ENCODE measurements at places on chromosomes 11 and 22.

GRCh38 chr11:133659538-133660201, 127.4 kb upstream of the OPCML start:
- no peak for DNase-seq

DNA sequence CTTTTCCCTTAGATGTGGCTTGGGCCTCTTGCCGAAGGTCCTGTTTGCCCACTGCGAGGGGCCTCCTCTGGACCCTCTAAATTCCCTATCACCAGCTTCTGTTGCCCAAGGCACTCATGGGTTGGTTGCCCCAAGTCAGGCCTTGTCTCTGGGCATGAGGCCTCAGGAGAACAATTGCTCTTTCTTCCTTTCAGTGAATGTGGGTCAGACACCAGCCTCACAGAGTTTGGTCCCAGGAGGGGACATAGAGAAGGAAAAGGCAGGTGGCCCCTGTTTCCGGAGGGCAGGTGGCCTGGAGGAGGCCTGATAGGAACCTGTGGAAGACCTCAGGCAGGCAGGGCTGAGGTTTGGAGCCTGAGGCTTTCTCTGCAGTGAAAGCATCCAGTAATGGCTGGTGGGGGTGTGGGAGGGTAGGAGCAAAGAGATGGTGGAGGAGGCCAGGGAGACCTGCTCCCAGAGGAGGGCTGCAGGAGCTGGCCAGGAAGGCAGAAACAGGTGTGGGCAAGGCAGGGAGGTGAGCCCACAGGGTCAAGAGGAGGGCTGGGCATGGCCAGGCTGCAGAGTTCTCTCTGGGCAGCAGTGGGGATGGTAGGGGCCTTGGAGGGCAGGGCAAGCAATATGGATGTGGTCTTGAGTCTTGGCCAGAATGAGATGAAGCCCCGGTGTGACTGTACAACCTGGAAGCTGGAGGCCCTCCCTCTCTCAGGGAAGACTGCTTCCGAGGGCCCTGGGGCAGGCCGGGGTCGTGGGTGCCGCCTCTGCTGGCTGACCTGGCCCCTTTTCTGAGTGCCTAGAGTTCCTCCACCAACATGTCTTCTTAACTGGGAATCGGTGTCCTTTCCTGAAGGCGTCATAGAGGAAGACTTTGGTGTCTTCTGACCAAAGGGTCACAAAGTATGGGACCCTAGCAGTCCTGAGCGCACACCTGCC, 28.0 kb upstream of the LMO1 start:
- no peak for DNase-seq

GRCh38 chr22:25650833-25651232, 86.4 kb downstream of the GRK3 start:
- no peak for DNase-seq

- no peak for DNase-seq
These were observed 1.3 kb upstream of the SCARF2 start for GRCh38 chr22:20438678-20439492.

GRCh38 chr22:44620129-44620840, 81.7 kb upstream of the PRR5 start:
- peak; percentile 86 for DNase-seq

GRCh38 chr22:47370448-47371262, 608.2 kb downstream of the TBC1D22A start:
- DNase-seq: no peak

GRCh38 chr22:43270314-43270908, 72.8 kb downstream of the SCUBE1 start:
- DNase-seq: no peak

DNA sequence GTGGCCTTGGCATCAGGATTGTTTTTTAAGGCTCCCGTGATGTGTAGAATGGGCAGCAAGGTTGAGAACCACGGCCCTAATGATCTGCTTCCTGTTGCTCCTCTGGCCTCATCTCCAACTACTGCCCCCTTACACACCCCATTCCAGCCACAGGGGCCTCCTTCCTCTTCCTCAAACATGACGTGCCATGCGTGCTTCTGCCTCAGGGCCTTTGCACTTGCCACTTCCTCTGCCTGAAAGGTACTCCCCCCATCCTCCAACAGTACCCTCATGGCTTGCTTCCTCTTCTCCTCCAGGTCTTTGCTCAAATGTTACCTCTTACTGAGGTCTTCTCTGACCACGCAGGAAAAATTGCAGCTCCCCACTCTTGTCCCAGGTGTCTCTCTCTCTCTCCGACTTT, 93.9 kb upstream of the CSNK2A3 start:
- DNase-seq: no peak

DNA sequence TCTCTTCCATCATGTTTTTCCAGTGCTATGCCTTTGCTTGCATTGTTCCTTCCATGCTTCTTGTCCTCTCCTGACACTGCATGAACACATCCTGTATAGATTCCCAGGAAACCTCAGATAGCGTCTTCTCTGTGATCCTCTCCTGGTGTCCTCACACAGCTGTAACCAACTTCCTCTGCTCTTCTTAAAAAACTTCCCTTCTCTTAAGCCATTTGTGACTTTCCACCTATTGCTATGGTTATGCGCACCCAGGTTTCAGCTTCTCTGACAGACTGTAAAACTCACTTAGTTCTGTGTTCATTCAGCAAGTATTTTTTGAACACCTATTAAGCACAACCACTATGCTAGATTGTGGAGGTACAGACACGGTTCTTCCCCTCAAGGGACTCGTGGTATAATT, 5.1 kb upstream of the APLP2 start:
- no peak for DNase-seq
